ENCODE measurements at places on chromosomes 13 and 19.

- DNase-seq, result no peak
Measured at GRCh38 chr13:72737033-72737432, 9.3 kb downstream of the BORA start.

DNA sequence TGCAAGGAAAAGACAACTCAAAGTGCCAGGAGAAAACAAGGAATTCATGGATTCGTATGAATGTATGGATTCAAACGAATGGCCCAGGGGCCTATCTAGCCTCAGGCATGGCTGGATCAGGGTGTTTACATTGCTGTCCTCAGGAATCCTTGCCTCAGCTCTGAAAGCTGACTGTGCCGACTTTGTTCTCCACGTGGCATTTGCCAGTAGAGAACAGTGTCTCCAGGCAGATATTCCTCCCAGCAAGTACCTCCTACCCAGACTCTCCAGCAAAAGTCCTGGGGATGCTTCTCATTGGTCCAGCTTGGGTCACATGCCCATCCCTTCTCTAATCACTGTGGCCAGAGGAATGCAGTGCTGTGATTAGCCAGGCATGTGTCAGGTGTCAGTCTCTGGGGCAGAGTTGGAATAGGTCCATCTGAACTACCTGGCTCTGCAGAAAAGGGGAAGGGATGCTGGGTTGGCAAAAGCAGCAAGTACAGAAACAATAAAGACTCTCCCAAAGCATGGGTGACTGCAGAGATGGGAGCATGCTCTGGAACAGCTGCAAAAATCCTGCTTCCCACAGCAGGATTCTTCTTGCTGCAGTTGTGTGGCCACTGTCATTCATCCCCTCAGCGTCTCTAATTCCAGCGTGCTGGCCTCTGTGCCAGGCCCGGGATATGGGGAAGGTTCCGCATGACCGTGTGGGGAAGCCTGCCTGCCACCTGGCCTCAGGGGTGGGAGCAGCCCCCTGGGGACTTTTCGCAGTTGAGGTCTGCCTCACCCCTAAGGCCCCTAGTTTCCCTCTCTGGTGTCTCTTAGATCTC lies 30.0 kb downstream of the CCNE1 start:
- no peak for DNase-seq

GRCh38 chr13:100129605-100130004 lies 40.7 kb downstream of the PCCA start:
- no peak for DNase-seq

GRCh38 chr13:48636550-48636949 lies 17.2 kb upstream of the CYSLTR2 start:
- DNase-seq, result no peak

GRCh38 chr13:75220238-75220542 lies 261.8 kb downstream of the TBC1D4 start:
- no peak for DNase-seq

DNA sequence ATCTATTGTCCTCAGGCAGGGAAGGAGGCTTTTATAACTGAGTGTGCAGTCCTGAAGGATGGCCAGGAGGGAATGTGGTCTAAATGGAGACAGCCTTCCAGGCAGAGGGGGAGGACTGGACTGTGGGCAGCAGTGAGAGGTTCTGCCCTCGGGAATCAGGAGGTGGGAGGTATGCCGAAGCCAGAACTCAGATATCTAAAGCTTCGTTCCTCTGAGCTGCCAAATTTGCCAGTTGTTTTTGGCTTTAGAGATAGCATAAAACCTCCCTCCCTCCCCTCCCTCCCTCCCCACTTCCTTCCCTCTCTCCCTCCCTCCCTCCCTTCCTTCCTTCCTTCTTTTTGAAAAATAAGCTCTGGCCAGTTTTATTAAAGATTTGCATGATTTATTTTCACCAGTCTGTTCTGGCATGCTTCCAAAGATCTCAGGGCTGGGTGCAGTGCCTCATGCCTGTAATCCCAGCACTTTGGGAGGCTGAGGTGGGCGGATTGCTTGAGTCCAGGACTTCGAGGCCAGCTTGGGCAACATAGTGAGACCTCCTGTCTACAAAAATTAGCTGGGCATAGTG lies 2.4 kb downstream of the MEDAG start:
- no peak for DNase-seq

DNA sequence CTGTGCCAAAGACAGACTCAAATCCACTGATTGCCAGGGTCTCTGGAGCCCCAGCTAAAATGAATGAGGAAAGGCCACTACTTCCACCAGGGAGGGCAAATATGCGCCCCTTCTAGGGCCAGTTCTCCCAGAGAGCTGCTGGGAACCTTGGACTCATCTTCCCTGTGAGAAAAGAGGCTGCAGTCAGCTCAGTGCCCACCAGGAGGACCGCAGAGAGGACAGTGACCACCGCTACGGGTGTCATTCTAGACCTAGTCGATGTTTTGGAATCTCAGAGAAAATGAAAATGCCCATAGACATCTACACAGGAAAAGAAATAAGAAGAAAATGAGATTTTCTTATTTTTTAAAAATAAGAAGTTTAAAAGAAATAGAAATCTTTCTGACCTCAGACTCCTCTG lies 235.1 kb downstream of the UQCRFS1 start:
- DNase-seq, result no peak

DNA sequence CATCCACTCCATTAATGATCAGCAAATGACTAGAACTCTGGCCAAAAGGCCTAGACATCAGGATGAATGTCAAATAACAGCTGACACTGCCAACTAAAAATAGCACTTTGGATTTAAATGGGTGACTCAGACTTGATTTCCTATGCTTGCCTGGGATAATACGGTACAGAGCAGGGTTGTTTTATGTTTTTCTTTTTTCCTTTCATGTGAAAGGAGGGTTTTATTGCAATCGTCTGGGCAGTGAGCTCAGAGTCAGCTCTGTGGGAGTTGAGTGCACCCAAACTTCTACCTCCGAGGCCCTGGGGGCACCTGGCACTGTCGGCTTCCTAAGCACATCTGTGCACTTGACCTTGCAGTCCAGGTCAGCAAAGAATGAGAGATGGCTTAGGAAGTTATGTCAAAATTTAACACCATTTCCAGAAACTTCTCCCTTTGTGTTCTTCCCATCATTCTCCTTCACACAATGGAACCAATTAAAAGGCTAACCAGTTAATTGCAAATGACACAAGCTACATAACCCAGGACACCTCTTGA lies 134.1 kb downstream of the LACC1 start:
- no peak for DNase-seq

GRCh38 chr19:4390017-4390566 lies 10.3 kb downstream of the SH3GL1 start:
- no peak for DNase-seq

DNA sequence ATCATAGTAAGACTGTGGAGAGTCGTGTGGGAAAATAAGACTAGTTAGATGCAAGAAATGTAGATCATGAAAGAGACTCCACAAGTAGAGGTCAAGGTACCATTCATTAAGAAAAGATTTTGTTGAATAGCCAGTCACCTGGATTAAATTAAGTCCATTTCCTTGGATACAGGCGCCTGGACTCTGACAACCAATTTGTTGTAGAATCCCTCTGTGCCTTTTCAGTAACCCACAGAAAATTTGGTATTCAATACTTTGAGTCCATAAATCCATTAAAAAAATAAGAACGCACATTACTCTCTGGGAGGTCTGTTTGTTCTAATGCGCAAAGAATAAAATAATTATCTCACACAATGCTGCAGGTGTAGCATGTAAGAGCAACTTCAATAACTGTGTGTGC lies 469.4 kb downstream of the KLF12 start:
- DNase-seq, result no peak

DNA sequence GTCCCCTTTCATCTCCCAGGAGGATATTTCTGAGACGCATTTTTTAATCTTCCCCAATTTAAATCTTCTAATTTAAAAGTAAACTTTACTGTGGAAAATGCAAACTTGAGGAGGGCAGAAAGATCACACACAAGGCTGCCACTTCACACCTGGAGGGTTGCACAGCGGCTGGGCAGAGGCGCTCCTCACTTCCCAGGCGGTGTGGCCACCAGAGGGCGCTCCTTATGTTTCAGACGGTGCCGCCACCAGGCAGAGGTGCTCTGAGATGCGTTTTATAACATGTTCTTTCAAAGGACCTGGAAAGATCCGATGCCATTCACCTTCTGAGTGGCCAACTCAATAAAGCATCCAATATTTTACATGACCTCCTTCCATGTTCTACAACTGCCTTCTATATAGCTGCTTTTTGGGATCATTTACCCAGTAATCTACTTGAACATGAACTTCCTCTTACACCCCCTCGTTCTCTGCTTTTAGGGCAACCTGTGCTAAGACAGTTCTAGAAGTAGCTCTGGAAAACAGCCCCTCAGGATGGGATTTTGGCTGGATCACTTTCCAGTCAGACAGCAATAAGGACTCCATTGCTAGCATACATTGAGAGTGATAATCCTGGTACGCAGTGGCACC lies 14.8 kb upstream of the MTUS2 start:
- DNase-seq, result no peak

DNA sequence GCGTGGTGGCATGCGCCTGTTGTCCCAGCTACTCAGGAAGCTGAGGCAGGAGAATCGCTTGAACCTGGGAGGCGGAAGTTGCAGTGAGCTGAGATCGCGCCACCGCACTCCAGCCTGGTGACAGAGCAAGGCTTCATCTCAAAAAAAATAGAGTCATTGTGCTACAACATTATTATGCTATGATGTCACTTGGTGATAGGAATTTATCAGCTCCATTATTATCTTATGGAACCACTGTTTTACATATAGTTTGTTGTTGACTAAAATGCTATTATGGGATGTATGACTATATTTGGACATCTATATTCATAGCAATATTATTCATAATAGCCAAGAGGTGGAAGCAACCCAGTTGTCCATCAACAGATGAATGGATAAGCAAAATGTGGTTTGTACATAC lies 26.4 kb upstream of the SLC7A1 start:
- DNase-seq, result no peak

- no peak for DNase-seq
Measured at GRCh38 chr13:65508338-65508737, 1721.8 kb downstream of the PCDH9 start.

DNA sequence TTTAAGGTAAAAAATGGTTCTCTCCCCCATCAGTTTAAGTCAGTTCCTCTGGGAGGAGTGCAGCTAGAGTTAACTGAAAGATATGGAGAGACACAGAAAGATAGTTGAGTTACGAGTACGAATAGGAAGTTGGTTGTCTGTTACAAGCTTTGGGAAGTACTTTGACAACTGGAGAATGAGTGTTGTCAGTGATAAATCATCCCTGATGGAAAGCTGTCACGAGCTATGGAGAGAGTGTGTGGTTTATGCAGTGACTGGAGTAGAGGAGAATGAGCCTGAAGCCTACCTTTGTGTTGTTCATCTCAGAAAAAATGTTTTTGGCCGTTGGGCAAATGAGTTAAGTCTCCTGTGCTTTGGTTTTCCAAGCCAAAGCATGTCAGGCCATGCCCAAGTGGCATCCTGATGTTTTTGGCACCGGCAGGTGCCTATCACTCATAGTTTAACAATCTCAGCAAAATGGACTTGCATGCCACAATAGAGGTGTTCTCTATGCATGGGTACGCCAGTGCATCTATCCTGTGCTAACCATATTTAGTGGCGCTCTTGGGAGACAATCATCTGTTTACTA lies 350.2 kb downstream of the IRS2 start:
- DNase-seq, result no peak

DNA sequence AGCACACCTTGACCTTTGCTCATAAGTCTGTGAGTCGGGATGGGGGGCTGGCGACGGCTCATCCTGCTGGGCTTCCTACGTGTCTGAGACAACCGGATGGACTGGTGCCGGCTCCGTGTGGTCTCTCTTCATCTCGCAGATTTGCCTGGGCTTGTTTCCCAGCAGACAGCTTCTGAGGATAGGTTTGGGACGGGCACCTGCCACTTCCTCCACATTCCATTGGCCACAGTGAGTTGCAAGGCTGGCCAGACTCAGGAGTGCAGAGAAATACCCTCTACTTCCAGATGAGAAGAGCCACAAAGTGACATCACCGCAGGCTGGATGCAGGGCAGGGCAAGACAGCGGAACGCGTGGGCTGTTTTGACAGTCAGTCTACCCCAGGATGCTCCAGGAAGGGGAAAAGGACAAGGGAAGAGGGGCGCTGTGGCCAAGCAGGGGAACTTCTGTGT lies 48.1 kb downstream of the IRS2 start:
- no peak for DNase-seq

DNA sequence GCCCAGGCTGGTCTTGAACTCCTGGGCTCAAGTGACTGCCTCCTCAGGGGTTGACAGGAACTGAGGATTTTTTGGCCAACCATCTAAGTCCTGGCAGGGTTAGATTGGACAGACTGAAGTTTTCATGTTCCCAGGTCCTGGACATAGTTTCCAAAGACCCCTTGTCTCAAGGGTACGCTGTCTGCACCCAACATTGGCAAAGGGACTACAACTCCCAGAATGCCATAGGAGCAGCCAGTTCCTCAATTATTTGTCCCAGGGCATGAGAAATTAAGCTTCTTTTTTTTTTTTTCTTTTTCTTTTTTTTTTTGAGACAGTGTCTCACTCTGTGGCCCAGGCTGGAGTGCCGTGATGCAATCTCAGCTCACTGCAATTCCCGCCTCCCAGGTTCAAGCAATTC lies 6.9 kb downstream of the GYS1 start:
- no peak for DNase-seq

GRCh38 chr19:12937093-12937926 lies 1.1 kb upstream of the CALR start:
- no peak for DNase-seq

DNA sequence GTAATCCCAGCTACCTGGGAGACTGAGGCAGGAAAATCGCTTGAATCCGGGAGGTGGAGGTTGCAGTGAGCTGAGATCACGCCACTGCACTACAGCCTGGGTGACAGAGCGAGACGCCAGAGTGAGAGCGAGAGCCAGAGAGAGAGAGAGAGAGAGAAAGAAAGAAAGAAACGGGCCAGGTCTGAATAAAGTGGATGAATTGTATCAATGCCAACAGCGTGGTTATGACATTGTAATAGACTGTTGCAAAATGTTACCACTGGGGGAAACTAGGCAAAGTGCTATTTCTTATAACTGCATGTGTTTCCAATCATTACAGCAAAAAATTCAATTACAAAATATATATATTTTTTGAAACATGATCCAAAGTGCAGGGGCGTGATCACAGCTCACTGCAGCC lies 11.8 kb upstream of the BTBD2 start:
- DNase-seq, result no peak

DNA sequence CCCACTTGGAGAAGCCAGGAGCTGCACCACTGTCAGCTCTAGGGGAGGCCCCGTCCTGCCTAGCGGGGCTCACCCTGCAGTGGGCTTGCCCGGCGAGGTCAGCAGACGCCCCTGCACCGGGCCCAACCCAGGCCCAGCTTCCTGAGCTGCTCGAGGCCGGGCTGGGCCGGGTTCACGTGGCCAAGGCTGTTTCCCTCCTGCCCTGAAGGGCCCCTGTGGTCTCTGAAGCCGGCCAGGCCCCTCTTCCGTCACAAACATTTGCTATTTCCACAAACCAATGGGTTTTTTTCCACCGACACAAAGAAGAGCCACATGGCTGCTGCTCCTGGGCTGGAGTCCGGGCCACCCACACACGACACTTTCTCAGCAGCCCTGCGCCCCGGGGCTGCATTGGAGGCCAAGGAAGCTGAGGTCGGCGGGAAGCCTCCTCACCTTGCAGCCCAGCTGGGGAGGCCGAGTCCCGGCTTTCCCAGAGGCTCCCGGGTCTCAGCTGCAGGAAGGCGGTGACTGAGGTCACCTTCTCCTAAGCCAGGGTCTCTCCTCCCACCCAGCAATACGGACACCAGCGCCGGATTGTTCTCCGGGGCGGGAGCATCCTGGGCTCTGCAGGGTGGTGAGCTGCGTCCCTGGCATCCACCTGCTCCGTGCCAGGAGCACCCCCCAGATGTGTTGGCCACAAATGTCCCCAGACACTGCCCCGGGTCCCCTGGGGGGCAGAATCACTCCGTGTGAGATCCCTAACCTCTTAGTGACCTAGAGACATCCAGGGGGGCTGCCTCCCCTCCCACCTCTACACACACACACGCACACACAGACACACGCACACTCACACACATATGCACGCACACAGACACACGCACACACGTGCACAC lies 80.5 kb downstream of the GADD45B start:
- DNase-seq, result no peak
